Activated CD8-positive, alpha-beta memory T cell treated with anti-CD3 and anti-CD28 coated beads for 1 hour (primary cell): ENCODE measurements at places on chromosomes 7 and 10.

GRCh38 chr10:33594475-33594874 is 260.0 kb upstream of the NRP1 start:
- no peak for DNase-seq

GRCh38 chr7:69864822-69865221 is 266.5 kb downstream of the AUTS2 start:
- DNase-seq = no peak

- DNase-seq = no peak
Measured at GRCh38 chr10:44478876-44479705, 94.2 kb upstream of the CXCL12 start.

GRCh38 chr10:14826076-14826829 is 11.6 kb downstream of the CDNF start:
- DNase-seq = no peak

GRCh38 chr7:27745064-27745583 is 5.2 kb downstream of the TAX1BP1 start:
- DNase-seq = no peak

- DNase-seq = no peak
Measured at GRCh38 chr7:18552316-18552916, 56.9 kb downstream of the HDAC9 start.
